ENCODE measurements at places on chromosomes 2 and 18.

GRCh38 chr2:27552941-27553340 lies 29.9 kb upstream of the ZNF512 start:
- DNase-seq, result no peak

- DNase-seq, result no peak
Observed at GRCh38 chr2:12651641-12652040, 65.1 kb upstream of the TRIB2 start.

DNA sequence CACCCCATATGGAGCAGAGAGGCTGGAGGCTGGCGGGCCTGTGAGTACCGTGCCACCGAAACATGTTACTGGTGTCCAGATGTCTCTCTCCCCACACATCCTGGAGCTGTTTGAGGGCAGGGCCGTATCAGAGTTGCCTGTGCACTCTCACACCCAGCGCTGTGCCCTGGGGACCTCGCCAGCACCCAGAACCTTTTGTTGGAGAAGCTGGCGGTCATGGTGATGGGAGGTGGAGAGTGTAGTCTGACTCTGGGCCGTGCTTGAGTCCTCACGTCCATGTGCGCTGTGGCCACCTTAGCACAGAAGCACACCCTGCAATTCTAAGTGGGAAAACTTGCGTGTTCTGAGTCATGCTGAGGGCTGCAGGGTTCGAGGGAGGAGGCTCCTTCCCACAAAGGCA lies 259.2 kb downstream of the NDUFA10 start:
- DNase-seq, result no peak

- DNase-seq, result no peak
Observed at GRCh38 chr2:79695248-79695647, 182.4 kb downstream of the CTNNA2 start.

DNA sequence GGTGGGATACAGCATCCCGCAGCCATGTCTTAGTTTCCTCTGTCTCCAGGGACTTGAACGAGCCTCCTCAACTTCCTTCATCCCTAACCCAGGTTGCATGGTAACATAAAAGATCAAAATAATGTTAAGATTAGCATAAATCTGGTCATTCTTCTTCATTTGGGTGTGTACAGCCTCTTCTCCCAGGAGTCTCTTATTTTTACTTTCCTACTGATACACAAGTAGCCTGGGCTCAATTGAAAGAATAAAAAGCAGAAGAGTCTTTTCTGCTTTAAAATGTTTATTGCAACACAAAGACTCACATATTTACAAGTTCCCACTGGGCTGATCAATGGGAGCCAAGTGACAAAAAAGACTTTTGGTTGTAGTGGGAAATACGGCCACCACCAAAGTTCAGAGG lies 137.9 kb upstream of the PID1 start:
- no peak for DNase-seq

- DNase-seq, result no peak
Observed at GRCh38 chr2:39719317-39719716, 53.6 kb downstream of the TMEM178A start.

DNA sequence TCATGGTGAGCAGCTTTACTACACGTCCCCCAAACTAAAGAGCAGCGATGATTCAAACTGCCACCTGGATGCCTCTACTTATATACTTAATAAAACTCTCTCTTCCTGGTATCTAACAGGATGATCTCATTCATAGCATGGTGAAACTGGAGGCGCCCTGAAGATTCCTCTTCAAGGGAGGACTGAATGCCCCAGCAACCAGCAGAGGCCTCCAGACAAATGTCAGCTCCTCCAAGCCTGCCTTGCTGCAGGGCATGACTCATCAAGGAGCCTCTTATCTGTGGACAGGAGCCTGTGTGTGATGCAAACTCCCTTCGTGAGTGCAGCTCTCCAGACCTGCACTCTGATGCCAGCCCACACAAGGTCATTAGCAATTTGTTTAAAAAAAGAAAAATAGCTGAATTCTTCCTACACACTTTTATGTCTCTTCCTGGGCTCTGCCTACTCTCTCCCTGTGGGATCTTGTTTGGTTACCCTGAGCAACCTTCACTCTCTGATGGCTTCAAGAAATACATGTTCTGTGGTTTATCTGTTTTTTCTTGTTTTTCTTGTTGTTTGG lies 30.2 kb downstream of the LONRF2 start:
- peak; percentile 87 for DNase-seq

DNA sequence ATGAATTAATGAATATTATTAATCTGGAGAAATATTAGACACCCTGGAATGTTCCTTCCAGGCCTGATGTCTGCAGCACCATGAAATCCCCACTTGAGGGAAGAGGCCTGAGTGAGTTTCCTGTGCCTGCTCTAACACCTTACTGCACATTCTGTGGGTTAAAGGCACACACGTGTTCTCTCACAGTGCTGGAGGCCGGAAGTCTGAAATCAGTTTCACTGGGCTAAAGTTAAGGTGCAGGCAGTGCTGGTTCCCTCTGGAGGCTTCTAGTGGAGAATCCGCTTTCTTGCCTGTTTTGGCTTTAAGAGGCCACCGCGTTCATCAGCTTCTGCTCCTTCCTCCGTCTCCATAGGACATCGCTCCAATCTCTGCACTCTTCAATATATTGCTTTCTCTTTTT lies 48.7 kb downstream of the ACKR3 start:
- DNase-seq, result no peak

DNA sequence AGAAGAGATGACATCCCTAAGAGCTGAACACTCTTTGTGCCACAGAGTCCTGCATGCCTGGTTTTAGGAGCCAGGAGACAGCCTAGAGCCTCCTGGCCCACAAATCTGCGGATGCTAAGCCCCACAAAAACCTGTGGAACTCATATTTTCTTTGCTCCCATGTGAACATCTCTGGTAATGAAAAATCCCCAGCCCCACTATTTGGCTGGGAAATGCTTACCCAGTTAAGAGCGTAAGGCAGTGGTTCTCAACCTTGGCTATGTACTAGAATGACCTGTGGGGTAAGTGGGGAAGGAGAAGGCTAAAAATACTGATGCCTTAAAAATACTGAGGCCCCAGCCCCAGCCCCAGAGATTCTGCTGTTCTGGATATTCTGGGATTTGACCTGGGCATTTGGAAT lies 208.1 kb downstream of the EN1 start:
- DNase-seq, result no peak

- peak; percentile 92 for DNase-seq
Observed at GRCh38 chr18:62420513-62421209, 95.6 kb downstream of the TNFRSF11A start.

- no peak for DNase-seq
Observed at GRCh38 chr18:55139836-55140235, 180.6 kb upstream of the CCDC68 start.

- DNase-seq, result no peak
Observed at GRCh38 chr18:59708988-59709387, 11.8 kb upstream of the CCBE1 start.

- DNase-seq, result no peak
Observed at GRCh38 chr18:37717656-37718055, 152.1 kb upstream of the CELF4 start.

GRCh38 chr18:74806700-74807416 lies 209.2 kb downstream of the ZNF407 start:
- peak; percentile 34 for DNase-seq
